Forelimb muscle (tissue), 1 donor: ENCODE measurements at places on chromosomes 2 and 18. TPM values are rescaled to one million over a fixed set of nuclear protein-coding genes. Genes with fewer than 3 reads are reported as not detected.

- no peak for DNase-seq
Measured at GRCh38 chr2:226295123-226295522, 504.5 kb downstream of the IRS1 start.

DNA sequence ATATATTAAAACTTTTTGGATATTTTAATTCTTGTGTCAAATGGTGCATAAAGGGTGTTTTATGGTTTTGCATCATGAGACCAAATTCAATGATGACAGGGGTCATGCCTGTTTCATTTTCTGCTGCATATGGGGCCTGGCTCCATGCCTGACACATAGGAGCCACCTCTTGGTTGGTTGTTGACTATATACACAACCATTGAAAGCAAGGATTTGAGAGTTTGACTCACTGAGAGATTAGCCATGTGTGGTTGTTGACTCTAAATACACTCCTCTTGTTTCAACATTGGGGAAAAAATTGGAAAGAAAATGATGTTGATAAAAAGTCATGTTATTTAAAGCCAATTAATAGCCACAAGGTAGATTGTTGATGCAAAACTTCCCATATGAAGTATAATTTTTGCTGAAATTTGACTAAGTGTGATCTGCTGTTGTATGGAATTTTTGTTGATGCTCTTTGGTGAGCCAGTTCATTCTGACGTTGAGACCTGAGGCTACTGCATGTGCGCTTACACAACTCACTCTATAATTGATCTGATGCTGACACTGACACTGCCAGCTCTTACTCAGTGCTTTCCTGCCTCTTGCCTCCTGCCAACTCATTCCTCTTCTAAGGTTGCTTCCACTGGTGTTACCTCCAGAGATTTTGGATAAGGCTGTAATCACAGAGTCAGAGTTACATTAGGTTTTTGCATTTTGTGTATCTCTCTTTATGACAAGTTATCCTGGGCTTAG, 446.2 kb upstream of the SLC14A2 start:
- DNase-seq = no peak

DNA sequence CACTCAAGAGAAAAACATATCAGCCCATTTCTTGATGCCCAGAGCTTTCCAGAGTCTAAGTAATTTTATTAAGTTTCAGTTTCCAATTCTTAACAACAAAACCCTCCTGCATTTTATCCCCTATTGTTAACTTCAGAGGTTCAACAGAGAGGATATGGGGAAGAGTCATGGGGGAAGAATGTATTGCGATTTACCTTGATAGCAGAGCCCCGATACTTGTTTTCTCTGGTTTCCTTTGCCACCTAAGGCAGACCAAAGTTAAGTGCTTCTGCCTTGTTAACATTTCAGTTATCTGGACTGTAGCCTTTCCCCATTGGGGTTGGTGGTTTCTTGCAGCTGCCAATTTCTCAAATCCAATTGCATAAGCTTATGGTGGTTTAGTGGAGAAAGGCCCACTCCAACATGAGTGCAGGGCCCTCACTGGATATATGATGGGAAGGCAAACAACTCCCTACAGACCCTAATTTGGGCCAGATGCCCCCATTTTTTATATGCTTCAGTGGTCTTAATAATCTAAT, 82.0 kb upstream of the ITGB6 start:
- no peak for DNase-seq

DNA sequence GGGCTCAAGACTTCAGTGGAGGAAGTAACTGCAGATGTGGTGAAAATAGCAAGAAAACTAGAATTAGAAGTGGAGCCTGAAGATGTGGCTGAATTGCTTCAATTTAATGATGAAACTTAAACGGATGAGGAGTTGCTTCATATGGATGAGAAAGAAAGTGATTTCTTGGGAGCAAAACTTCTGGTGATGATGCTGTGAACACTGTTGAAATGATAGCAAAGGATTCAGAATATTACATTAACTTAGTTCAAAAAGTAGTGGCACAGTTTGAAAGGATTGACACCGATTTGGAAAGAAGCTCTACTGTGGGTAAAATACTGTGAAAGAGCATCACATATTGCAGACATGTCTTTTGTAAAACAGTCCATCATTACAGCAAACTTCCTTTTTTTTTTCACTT, 638.0 kb downstream of the NYAP2 start:
- DNase-seq = no peak

DNA sequence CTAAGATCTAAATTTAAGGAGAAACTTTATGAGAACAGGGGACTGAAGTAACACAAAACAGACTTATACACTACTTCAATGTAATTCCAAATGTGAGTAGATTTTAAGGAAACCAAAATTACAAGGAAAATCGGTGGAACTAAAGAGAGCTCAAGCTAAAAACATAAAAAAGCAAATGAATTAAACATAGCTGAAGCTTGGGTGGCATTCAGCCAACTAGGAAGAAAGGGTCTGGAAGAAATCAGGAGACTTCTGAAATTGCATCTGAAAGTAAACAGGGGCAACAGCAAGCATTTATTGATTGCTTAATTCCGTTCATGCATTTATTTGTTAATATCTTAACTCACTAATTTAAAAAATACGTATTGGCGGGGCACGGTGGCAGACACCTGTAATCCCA, 727.3 kb upstream of the PKDCC start:
- DNase-seq = no peak

DNA sequence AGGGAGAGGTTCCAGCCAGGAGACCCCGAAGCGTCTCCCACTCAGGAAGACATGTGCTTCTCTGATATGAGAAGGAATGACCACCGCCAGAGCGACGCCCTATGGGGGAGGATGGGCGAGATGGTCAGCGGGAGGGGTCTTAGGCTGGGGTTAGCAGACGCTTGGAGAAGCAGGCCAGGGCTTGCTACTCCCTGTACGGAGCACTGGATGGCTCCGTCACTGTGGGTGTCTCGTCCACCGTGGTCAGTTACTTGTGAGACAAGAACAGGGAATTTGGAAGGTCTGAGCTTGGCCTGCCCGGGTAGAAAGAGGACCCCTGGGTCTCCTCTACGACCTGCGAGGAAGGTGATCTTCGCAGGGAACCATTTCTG, 39.8 kb downstream of the TMEM18 start:
- no peak for DNase-seq

DNA sequence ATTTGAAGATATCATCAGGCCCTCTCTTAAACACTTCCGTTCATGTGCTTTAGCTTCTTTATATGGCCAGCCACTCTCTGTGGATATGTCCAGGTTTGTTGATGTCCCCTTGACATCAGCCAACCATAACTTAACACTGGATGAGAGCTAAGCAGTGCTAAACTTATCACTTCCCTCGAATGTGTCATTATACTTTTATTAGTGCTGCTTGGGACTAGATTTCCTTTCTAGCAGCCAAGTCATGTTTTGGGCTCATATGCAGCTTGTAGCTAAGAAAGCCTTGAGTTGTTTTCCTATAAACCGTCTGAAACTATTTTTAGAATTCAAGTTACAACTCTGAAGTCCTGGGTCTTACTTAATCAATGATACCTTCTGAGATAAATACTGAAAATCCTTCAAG, 144.8 kb upstream of the TNP1 start:
- DNase-seq = peak; percentile 66

DNA sequence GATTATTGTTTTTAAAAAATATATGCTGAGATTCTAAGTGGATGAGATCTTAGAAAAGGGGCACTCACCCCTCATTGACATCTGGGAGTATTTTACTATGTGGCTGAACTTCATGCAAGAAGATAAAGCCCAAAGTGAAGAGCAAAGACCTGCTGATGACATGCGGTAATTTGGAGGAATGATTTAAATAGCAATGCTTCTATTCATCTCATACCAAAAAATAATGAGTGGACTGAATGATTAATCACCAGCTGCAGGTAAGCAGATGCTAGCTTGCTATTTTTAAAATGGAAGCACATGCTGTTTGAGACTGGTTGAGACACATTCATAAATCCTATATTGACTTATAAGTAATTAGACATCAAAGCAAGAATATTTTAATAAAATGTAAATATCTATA, 12.7 kb upstream of the CDK15 start:
- no peak for DNase-seq

The OTOF gene
- 22.7 TPM for polyA plus RNA-seq

The RBM43 gene
- 7.8 TPM for polyA plus RNA-seq
